ENCODE measurements at places on chromosomes 3 and 15. TPM values are rescaled to one million over a fixed set of nuclear protein-coding genes. Genes with fewer than 3 reads are reported as not detected.

DZIP1L gene
- 3.8 TPM for total RNA-seq

ADAMTS7 gene
- total RNA-seq = 32.1 TPM

C3orf80 gene
- 0.22 TPM for total RNA-seq

CCDC33 gene
- not detected for total RNA-seq

CALML4 gene
- total RNA-seq = 1.5 TPM

DBR1 gene
- 7.1 TPM for total RNA-seq

PPP2R3A gene
- total RNA-seq = 107 TPM

CD200 gene
- total RNA-seq = 0.92 TPM

GNAT1 gene
- total RNA-seq = not detected

GRCh38 chr3:138114431-138114918 lies 933 bp downstream of the DZIP1L start:
- no peak for DNase-seq

DNA sequence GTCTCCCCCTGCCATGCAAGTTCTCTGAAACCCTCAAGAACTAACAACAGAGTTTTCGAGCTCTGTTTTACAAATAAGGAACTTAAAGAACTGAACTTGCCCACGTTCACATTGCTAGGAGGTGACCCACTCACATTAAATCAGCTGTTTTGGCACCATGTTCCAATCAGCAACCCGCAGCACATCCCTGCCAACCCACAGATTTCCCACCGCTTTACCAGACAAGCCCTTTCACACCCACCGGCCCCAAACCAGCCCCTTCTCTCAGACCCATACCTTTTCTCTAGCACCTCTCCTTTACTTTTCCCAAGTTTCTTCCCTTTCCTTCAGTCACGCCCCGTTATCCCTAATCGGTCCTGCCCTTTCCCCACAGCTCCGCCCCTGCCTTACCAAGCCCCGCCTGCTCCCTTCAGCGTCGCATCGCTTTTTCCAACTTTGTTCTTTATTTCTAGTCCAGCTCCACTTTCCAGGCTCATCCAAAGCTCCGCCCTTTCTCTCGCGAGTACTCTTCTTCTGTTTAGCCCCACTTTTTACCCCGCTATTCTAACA lies 804 bp upstream of the BRPF1 start:
- no peak for DNase-seq

DNA sequence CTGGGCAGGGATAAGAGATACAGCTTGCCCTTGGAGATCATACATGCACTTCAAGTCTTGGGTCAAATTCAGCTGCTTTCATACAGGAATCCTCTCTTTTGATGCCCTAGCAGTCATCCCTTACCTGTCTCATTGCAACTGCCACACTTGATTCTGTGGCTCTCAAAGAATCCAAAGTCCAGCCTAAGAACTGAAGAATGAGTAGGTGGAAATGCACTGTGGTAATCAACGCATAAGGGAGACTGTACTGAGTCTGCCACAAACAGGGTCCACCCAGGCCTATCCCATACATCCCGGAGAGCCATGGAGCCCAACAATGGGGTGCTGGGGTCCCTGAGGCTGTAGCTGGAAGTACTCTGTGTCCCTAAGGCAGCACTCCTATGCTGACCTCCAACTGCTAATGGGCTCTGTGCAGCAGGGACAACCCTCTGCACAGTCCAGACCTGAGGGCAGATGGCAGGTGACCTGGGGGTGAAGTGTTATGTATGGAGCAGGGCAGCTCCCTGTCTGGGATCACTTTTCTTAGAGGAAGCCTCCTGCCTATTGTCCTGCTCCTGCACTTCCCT lies 1.7 kb upstream of the VPS18 start:
- no peak for DNase-seq

GRCh38 chr3:126367316-126367805 lies 10.2 kb upstream of the KLF15 start:
- peak; percentile 32 for DNase-seq

GRCh38 chr3:117842086-117842485 lies 1132.5 kb downstream of the TUSC7 start:
- no peak for DNase-seq

GRCh38 chr3:78275420-78275852 lies 1235.5 kb downstream of the ROBO2 start:
- DNase-seq = no peak

GRCh38 chr3:119990888-119991287 lies 103.4 kb downstream of the GSK3B start:
- DNase-seq = no peak

GRCh38 chr15:85354461-85354860 lies 25.9 kb upstream of the AKAP13 start:
- no peak for DNase-seq

DNA sequence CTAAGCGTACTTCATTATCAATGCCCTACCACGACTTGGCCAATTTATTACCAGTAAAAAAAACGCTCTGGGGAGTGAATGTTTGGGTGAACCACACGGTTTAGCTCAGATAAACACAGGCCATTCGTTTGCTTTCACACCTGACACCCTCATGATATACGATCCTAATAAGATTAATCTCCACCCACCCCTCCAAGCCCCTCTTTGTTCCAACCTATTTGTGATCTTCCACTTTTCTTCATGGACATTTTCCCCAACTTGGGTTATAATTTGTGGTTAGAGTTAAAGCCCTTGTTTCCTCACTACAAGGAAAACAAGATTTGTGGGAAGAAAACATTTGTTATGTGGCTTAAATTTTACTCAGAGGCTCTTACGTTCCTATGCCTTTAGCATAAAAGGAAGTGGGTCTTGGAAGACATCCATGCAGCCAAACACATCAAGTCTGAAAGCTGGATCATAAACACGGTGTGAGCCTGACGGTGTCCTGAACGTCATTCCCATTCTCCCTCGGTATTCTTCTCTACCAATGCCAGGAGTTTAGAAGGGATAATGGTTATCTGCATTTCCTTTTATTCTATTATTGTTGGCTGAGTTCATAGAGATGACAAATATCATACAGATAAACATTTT lies 518.9 kb downstream of the NR2F2 start:
- DNase-seq = no peak

DNA sequence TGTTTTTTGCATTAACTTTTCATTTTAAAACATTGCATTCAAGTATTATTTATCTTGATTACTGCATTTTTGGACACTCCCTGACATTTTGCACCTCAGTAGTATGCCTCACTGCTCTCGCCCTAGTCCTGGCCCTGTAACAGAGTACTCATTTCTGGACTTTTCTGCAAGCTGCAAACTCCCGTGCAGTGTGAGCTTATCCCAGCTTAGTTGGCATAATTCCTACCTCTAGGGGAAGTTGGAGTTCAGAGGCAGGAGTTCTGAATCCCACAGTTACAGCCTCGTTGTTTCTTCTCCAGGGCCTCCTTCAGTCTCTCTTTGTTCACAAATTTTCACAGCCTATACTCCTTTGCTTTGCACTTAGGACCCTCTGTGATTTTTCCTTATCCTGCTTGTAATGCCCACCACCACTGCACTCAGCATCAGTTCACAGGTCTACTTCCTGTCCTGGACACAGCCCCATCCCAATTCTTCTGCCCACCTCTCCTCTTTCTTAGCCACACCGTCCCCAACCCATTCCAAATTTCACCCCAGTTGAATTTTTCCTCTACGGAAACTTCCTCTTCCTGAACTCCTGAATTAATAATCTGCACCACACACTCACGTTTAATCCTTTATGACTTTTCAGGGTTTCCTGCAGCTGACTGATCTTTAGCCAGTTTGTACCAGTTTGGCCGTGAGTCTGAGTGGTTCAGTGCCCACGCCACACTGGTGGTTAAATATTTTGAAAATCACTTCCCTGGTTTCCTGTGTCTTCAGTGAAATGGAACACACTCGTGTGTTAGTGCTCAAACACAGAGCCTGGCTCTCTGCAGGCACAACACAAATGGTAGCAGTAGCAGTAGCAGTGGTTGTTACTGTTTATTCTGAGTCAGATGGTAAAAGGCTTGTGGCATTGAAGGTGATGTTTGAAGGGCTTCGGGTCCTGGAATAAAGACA lies 6.3 kb upstream of the CTSH start:
- no peak for DNase-seq

DNA sequence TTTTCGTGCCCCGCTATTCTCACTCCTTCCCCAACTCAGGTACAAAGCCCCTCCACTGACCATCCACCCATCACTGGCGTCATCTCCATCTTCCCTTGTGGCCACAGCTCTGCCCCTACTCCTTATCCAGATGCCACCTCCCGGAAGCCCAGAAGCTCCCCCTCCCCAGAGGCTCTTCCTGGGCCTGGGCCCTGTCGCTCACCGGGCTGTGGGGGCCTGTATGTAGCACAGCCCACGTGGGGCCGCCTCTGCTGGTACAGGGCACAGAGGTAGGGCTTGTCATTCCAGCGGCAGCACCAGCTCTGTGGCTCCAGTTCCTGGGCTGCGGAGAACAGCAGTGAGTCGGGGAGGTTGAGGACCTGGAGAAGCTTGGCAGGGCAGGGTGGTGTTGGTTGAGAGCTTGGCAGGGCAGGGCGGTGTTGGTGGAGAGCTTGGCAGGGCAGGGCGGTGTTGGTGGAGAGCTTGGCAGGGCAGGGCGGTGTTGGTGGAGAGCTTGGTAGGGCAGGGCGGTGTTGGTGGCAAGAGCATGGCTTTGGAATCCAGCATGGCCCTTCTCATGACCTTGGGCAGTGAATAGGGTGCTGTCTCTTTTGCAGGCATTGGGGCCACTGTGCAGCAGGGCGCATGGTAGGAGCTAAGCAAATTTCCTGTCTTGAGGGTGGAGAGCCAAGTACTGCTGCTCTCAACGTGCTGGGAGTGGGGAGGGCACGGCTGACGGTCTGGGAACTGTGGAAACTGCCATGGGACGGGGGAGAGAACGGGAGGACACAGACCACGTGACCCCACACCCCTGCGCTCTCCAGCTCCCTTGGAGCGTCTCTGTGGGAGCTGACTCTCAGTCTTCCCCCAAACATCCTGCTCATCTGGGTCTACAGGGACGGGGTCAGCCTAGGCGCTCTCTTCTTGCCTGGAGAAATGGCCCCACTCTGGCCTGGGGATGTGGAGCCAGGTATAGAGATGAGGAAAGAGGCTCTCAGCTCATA lies 43.4 kb downstream of the MUC20 start:
- DNase-seq = no peak

DNA sequence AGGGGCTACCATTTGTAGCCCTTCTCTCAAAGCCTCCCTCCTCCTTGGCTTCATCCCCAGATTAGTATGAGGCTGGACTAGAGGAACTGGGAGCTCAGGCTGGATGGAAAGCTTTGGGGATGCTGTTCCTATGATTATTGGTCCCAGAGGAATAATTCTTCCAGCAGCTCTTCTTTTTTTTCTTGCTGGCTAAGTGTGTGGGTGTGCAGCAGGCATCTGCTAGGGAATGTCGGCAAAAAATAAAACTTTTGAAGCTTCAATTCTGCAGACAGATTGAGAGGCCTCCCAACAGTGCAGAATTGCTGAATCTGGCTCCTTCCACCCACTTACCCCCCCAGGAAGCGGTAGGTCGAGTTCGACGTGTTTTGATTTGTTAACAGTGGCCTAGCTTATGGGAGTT lies 138.5 kb upstream of the ANKRD28 start:
- DNase-seq = no peak

- DNase-seq = peak; percentile 86
These were observed at the start of gene PARP14 for GRCh38 chr3:122680475-122681283. Gene PARP14, plus strand, starts transcription at chr3:122680839. Its CDS starts 45 bp downstream, at chr3:122680884.

DNA sequence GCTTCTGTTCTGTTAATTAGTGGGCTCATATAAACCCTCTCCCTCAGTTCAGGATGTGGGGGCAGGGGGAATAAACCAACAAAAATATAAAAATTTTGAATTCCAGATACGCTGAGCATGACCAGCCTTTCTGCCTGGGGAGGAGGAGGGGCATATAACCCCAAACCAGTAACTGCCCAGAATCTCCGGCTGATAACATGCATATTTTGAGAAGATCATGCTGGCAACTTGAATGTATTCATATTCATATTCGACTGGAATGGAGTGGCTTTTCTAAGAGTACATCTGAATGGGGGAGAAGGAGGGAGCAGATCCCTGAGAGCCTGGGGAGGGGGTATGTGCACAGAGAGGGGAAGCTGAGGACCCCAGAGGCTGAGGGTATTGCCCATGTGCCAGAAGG lies 54.5 kb upstream of the LCTL start:
- no peak for DNase-seq

- DNase-seq = no peak
These were observed 47.0 kb upstream of the SCAANT1 start for GRCh38 chr3:63959146-63959545.

DNA sequence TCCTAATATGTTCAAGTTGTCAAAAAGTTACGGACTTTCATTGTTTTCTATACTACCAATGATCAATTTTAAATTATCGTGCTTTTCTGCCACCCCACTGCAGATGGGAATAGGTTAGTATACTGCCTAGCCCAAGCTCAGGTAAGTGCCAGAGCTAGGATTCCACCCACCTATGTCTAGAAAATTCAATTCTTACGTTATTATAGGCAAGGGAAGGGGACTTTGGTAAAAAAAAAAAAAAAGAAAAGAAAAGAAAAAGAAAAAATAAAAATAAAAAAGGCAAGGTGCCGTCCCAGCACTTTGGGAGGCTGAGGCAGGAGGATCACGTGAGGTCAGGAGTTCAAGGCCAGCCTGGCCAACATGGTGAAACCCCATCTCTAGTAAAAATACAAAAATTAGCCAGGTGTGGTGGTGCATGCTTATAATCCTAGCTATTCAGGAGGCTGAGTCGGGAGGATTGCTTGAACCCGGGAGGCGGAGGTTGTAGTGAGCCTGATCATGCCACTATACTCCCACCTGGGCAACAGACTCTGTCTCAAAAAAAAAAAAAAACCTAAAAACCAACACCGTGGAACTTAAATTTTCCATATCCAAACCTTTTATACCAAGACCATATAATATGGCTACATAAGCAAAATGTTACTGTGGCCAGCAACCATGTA lies 1.3 kb downstream of the RPL22L1 start:
- no peak for DNase-seq

- DNase-seq = no peak
These were observed 62.0 kb downstream of the MINDY4B start for GRCh38 chr3:150843241-150843640.

DNA sequence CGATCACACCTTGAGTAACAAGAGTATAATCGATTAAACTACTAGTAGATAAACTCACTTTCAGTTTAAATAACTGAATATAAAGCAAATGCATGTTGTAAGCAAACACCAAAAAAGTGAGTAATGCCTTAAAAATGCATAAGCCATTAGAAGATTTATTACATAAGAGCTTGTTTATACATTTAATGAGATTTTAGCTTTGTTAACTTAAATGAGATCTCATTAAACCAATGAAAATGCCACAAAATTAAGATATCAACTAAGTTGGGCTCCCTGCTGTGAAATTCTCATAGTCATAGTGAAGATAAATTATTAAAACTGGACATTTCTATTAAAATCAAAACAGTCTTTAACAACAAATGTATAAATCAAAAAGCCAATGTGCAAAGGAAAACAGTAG lies 701.2 kb downstream of the NLGN1 start:
- DNase-seq = no peak

- no peak for DNase-seq
These were observed 52.7 kb upstream of the SPTSSB start for GRCh38 chr3:161423911-161424522.

GRCh38 chr3:14808502-14809266 lies 10.1 kb upstream of the FGD5 start:
- DNase-seq = no peak

Data from Right ventricle myocardium inferior (tissue), 1 donor.